ENCODE measurements at places on chromosomes 2 and 18.

GRCh38 chr2:96315400-96316071 lies 9.6 kb upstream of the ITPRIPL1 start:
- DNase-seq, result no peak

DNA sequence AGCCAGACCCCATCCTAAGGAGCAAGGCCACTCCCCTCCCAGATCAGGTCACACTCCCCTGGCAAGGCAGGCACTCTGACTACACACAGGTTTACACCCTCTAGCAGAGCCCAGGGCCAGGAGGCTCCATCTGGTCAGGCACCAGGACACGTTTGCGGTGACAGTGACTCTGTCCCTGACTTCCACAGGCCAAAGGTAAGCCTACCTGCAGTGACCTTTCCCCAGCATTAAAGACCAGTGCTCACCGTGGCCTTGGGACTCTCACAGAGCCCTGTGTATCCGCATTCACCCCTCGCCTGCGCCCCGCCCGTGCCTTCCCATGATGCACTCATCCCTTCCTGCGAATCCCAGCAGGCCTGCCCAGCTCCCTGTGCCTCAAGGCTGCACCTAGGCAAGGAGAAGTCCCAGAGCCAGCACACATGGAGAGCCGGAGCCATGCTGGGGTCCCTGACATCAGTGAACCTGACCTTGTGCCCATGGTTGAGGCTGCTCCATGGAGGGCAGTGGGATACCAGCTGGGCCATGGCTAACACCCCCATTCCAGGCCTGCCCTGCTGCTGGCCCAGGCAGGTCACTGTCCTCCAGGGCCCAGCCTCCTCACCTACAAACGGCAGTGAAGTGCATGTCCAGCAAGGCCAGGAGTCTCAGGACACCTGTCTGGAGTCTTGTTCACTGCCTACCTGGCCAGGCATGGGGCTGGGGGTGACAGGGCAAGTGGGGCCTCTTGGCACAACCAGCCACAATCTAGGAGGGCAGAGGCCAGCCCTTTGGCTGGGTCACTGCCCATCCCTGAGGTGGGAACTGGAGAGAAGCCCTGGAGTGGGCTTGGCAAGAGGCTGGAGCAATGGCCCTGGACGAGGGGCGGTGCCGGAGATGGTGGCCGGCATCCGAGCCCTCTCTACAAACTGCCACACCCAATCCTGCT lies 3.0 kb downstream of the NEURL3 start:
- no peak for DNase-seq

DNA sequence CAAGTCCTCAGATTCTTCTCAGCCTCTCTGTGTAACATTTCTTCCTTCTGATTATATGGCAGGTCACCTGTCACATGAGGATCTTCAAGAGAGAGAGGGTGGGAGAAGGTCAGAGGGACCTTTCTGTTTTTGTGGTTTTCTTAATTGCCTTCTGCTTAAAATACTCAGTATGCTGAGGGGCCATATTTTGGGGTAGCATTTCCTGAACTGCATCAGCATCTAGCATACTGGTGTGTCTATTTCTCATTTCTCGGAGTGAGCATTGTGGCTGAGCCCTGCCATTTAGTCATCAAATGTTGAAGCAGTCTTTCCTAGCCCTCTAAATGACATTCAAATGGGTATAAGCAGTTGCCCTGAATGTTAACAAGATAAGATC lies 162.7 kb downstream of the MYO3B start:
- DNase-seq, result no peak

DNA sequence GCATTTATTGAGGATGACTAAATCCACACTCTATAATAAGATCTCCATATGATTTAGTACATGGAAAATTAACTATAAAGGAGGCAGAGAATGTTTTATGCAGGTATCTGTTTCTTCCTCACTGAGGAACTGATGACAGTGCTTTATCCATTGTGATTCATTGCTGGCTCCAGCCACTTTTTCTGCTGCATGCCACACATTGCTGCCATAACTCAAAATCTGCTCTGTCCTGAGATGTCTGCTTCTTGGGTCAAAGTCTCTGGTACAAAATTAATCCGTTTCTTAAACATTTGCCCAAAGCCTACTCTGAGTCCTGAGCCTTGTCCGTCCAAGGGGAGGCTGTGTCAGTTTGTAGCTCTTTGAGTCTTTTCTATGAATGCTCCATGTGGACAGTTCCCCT lies 15.5 kb upstream of the ARHGAP28 start:
- DNase-seq, result no peak

DNA sequence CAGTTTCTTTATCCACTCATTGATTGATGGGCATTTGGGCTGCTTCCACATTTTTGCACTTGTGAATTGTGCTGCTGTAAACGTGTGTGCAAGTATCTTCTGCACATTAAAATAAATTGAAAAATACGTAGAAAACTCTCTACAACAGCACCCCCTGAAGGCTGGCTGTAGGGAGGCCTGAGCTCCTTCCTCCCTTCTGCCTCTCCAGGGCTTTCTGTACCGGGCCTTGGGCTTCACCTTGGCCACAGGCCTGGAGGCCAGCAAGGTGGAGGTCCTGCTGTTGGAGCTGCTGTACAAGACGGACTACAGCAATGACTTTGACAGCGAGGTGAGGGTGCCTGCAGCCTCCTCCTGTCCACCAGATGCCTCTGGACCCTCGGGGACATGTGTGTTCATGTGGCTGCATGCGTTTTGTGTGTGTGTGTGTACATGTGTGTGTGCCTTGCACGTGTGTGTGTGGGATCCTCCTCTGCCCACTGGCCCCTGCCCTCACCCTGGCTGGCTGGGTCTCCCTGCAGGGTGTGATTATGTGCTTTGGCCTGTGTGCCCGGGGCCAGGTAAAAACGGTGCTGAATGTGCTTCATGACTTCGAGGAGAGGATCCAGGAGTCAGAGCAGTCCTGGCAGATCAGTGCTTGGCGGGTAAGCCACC lies 29.2 kb downstream of the MROH2A start:
- no peak for DNase-seq

DNA sequence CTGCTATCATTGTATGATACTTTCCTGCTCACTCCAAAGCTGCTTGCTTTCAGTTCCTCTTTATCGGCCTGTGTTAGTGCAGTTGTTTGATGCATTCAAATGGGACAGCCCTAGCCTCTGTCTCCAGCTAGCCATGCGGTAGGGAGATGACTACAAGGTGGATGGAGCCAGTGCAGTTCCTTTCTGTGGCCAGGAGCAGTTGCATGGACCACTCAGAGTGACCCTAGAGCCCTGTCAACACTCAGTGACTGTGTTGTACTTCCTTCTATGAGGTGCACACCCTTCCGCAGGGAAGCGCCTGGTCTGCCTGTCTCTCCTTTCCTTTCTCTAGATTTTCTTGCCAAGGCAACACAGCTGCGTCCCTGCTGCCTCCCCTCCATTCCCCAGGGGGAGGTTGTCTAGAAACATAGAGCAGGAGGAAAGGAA lies 33.8 kb downstream of the KCNS3 start:
- DNase-seq, result no peak

DNA sequence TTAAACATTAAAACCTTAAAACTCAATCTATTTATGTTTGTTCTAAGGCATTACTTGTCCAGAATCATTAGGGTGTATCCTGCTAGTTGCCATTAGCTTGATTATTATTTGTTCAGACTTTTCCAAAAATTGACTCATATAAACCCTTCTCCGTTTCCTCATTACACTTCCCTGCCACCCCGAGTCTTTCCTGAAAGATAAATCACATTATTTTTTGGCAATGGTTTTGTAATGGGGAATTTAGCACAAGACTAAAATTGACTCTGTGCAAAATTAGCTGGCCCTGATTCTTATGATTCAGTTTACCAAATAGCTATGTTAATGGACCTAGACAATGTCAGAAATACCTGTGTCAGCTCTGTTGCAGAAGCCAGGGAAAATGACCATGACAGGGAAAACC lies 112.2 kb upstream of the NT5C1B start:
- DNase-seq, result no peak

DNA sequence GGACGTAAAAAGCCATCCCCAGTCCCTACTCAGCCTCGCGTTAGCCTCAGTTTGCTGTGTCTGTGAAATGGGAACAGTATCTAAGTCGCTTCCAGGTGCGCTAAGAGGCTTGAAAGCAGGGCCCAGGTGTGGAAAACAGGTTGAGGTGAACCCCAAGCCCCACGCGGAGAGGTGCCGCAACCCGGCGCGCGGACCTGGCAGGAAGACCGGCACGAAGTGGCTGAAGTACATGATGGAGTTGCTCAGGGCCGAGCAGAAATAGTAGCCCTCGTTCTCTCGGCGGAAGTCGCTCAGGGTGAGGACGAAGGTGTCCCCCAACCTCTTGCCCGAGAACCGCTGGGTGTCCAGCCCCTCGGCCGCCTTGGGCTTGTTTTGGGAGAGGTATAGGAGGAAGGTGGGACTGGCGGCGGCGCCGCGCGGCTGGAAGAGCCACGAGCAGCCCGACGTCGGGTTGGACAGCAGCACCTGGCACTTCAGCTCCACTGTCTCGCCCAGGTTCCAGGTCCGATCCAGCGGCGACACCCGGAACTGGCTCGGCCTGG lies 508 bp downstream of the CD8A start:
- no peak for DNase-seq

- no peak for DNase-seq
These were observed 510.9 kb upstream of the CELF4 start for GRCh38 chr18:38076346-38077070.

DNA sequence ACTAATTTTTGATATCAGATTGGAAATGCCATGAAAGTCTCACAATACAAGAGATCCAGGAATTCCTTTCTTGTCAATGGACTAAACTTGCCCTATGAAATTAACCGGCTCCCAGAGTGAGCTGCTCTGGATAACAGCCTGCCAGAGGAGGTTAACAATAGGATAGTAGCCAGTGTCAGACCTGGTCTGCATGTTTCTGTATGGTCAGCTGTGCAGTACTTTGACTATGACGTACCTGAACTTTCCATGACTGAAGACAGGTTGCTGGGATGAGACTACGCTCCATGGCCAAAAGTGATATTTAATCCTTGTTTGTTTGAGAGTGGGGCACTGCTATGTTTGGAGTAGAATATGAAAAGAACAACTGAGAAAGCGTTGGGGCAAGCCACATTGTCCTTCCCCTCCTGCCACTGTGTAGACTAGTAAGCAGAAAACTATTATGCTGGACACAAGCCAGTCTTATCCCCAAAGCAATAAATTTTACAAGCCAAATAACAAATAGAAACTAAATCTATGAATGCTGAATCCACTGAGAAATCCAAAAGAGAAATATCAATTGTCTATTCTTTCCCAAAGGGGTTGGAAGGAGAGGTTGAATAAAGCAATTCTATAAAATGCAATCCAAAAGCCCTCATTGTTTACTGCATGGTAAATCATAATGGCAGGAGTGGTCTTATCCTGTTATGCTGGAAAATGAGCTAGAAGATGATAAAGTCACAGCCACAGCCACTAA lies 115.5 kb upstream of the CYP26B1 start:
- no peak for DNase-seq

- DNase-seq, result no peak
These were observed 123.0 kb downstream of the NFATC1 start for GRCh38 chr18:79518683-79519128.

GRCh38 chr2:1480671-1481076 lies 67.4 kb downstream of the TPO start:
- no peak for DNase-seq

All from stimulated activated CD8-positive, alpha-beta memory T cell treated with anti-CD3 and anti-CD28 coated beads, Interleukin-7, amount 100 ng/mL, for 48 hours (primary cell).